Stimulated activated CD4-positive, alpha-beta T cell treated with anti-CD3 and anti-CD28 coated beads, Interleukin-4, amount 100 ng/mL, for 4 hours (primary cell): ENCODE measurements at places on chromosomes 3 and 15.

DNA sequence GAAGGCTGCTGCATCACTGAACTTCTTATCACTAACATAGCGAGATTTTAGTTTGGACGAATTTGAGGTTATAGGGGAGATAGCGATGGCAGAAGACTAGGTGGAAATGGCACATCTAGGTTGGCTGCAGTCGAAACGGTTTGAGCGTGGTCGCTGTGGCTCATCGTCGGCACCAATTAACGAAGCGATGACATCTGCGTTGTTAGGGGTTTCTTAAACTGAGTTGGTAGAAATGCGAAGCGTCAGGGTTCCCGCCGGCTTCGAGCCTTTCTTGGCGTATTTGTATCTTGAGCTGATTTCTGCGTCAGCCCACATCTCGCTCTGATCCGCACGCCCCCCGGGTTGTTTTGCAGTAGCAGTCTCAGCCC is 319 bp downstream of the LNP1 start:
- DNase-seq, result peak; percentile 31

DNA sequence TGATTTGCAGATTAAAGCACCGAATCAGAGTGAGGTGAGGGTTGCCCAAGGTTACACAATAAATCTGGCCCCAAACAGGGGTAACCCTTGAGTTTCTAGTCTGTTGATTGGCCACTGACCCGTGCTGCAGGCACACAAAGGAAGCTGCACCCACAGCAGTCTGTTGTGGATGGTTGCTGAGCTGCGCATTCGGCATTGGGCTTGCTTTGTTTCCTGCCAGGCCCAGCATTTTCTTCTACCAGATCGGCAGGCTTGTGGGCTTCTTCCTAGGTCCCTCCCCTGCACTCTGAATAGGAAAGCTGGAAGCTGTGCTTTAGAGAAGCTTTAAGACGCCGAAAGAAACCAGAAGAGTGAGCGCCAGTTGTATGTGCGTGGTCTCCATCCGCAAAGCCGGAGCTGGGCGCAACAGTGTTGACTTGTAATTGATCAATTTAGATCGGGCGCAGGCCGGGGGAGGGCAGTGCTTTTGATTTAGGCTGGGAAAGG is 12.1 kb downstream of the B3GNT5 start:
- DNase-seq, result no peak

GRCh38 chr15:44720460-44721176 is 9.3 kb downstream of the B2M start:
- DNase-seq, result no peak

GRCh38 chr15:56984681-56985481 is 66.4 kb downstream of the TCF12 start:
- DNase-seq, result no peak

- peak; percentile 48 for DNase-seq
These were observed at the start of gene CMTM7 for GRCh38 chr3:32391643-32392535. Gene CMTM7, plus strand, starts transcription at chr3:32391853. Its CDS starts 54 bp downstream, at chr3:32391907.

DNA sequence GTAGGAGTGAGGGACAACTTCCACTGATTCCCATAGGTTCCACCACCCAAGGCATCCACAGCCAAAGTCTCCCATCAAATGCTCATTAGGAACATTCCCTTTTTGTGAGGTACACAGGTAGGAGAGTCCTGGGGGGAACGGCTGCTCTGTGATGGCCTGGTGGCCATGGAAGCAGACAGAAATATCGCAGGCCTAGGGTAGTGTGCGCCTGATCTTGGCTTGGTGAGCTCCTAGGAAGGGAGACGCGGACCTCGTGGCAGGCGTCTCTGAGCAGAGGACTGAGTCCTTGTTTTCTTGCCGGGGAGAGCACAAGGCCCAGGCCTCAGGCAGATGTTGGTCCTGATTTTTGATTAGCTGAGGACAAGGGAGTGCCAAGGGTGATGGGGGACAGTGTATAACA is 99.5 kb downstream of the SNRPN start:
- no peak for DNase-seq

GRCh38 chr15:78087951-78088772 is 4.2 kb upstream of the SH2D7 start:
- DNase-seq, result no peak

DNA sequence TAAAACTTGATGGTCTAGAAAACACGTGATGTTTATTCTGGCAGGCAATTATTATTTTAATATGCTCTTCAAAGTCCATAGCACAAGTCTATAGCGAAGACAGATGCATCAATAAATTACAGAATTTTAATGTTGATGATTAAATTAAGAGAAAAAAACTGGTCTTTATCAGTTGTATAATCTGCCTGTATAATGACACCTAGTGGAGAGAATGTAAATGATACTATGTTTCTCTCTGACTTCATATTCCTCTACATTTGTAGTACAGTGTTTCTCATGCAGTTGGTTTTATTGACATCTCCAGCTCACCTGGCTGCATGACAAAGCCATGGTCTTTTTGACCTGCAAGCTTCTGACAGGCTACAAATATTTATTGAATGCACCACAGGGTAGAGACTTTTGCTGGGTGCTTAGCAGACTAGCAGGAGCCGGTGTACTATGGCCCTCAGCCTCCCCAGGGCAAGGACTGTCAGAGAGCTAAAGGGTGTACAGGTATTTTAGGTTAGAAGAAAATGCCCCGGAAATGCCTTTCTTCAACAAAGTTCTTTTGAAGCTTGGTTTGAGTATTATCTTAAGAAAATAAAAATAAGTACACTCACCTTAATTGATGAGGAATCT is 289.9 kb downstream of the GAP43 start:
- DNase-seq, result no peak

DNA sequence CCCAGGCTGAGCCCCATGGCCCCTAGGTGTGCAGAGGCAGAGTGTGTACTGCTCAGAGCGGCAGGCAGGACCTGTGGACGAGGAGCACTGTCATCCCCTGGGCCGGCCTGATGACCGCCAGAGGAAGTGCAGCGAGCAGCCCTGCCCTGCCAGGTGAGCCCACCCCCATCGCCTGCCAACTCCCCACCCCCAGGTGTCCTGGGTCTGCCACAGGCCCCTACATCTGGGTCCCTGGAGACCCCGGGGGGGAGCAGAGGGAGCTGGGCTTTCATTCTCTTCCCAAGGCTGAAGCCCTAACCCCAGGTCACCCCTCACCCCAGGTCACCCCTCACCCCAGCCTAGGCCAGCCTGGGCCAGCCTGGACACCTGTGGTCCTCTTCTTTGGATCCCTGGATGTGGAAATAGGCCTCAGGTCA is 93.1 kb downstream of the TBC1D2B start:
- DNase-seq, result no peak

DNA sequence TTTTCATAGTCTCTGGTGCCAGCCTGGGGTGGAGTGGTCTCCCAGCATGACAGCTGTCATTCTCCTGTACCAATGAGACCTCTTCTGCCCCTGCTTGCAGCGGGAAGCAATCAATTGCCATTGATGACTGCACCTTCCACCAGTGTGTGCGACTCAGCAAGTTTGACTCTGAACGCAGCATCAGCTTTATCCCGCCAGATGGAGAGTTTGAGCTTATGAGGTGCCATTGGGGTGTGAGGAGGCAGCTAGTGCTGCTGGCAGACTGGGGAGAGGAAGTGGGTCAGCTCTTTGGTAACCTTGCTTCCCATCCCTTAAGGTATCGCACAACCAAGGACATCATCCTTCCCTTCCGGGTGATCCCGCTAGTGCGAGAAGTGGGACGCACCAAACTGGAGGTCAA is 4.4 kb upstream of the ABCF3 start:
- no peak for DNase-seq

DNA sequence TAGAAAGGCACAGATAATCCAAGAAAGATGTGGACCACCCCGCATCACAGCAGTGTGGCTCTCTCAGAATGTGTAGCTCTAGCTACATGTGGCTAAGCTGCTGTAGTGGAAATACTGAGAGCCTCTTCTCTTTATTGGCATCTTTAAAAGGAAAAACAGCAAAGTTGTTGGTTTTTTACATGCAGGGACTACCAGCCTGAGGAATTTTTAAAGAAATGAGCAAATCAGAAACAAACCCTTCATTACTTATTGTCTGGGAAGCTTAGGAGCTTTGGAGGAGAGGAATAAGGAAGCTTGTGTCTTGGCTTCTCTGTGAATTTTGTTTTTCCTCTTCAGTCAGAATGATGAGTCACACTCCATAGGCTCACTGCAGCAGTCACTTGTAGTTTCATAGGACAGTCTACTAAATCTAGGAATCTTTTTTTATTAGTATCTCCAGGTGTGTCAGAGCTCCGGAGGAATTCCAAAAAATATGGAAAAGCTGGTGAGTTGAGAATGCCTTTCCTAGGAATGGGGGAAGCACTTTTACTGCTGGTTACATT is 27.5 kb downstream of the POLG start:
- no peak for DNase-seq

- no peak for DNase-seq
These were observed 177.8 kb upstream of the PROK2 start for GRCh38 chr3:71962561-71963240.

DNA sequence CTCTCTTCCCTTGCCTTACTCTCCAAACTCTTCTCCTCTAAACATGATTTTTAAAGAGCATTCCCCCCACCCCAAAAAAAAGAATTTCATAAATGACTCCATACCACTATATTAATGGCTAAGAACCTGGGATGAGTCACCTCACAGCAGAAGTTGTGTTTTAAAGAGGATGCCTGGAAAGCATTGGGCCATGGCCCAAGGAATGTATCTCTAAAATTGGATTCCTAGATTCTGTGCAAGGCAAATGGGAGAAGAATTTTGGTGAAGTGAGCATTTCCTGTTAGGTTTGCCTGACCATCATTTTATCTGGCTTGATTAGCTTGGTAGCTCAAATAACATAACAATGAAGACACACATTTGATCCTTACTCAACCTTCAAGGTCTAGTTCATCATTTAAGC is 251.4 kb downstream of the NR1D2 start:
- no peak for DNase-seq

DNA sequence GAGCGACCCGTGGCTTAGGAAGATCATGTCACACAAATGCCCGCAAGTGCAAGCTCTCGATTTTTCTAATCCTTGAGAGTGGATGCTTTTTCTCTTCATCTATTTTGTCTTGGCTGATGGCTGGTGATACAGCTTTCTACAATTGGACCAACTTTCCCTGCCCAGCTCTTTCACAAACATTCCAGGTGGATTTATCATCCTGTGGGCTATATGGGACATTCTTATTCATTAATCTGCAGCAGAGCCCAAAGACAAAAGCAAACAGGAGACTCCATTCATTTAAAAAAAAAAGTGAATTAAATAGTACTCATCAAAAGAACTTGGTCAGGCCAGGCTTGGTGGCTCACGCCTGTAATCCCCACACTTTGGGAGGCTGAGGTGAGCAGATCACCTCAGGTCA is 14.2 kb upstream of the TSEN2 start:
- no peak for DNase-seq

- no peak for DNase-seq
These were observed 22.3 kb downstream of the HACD2 start for GRCh38 chr3:123562547-123562946.

GRCh38 chr15:90677807-90678790 is 39.0 kb upstream of the BLM start:
- no peak for DNase-seq

- DNase-seq, result no peak
These were observed 529.8 kb downstream of the MAGI1 start for GRCh38 chr3:65508750-65509422.

- no peak for DNase-seq
These were observed 142.5 kb upstream of the UBE2E1 start for GRCh38 chr3:23663246-23663645.

DNA sequence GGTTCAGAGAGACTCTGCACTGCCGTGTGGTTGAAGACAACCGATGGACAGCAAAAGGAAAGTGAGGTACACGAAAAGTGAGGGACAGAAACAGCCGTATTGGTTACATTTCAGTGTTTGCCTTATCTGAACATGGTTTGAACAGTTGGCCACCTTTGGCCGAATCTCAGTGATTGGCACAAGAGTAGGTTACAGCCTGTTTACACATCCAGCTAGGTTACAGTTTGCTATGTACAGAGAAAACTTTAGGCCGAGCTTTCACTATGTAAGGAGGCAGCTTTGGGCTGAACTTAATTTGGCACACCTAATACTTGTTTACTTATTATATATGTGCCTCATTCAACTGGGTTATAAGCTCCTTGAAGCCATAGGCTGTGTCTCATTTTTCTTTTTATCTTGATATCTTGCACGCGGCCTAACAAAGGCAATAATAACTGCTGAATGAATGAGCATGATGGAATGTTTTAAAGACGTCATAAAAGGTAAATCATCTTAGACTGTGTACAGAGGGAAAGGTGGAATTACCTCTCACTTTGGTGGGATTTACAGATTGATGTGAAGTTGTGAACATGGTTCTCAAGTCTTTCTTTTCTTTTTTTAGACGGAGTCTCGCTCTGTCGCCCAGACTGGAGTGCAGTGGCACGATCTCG is 17.2 kb upstream of the GREM1 start:
- no peak for DNase-seq

GRCh38 chr3:140602781-140603180 is 75.1 kb upstream of the TRIM42 start:
- DNase-seq, result no peak

DNA sequence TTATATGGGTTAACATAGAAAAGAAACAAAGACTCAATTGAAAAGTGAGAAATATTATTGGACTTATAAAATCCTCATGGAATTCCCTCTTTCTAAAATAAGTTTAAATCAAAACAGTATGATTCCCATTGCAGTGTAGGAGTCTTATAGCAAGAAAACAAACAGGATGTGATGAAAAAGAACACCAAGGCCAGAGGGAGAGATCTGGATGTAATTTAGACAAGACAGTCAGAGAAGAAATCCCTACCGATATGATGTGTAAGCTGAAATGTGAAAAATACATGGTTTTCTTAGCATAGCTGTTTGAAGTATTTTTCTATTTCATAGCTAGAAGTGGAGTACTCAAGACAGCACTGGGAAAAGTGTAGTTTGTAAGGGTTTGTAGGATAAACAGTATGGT is 521.5 kb downstream of the RSL24D1 start:
- DNase-seq, result no peak

GRCh38 chr3:69755795-69756194 is 16.5 kb downstream of the MITF start:
- DNase-seq, result no peak

GRCh38 chr15:41798607-41799487 is 24.6 kb downstream of the MAPKBP1 start:
- DNase-seq, result no peak

GRCh38 chr3:59759298-59760031 is 709.6 kb upstream of the CFAP20DC start:
- no peak for DNase-seq
